ENCODE measurements at places on chromosomes 12 and 14.

- no peak for DNase-seq
These were observed 332.1 kb downstream of the NELL2 start for GRCh38 chr12:44544018-44544417.

GRCh38 chr14:61539631-61540030, 155.7 kb upstream of the HIF1A start:
- no peak for DNase-seq

DNA sequence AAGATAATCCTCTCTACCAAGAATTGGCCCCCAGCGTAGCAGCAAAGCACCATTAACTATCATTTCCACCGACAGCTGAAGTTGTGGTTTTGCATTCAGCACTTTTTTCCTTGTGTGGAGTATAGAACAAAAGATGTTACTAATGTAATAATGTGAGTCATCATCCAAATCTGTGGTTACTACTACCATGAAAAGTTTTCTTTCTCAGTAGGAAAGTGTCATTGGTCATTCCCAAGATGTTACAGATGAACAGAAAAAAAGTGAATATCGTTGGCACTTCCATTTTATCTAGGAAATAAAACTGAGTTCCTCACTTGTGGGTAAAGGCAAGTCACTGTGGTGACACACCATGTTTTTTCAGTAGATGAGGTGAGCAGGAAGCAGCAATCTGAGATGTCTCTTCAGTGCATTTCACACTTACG, 30.3 kb upstream of the IFNG start:
- DNase-seq, result peak; percentile 30

GRCh38 chr14:24514209-24514608, 6.1 kb upstream of the CMA1 start:
- DNase-seq, result no peak

DNA sequence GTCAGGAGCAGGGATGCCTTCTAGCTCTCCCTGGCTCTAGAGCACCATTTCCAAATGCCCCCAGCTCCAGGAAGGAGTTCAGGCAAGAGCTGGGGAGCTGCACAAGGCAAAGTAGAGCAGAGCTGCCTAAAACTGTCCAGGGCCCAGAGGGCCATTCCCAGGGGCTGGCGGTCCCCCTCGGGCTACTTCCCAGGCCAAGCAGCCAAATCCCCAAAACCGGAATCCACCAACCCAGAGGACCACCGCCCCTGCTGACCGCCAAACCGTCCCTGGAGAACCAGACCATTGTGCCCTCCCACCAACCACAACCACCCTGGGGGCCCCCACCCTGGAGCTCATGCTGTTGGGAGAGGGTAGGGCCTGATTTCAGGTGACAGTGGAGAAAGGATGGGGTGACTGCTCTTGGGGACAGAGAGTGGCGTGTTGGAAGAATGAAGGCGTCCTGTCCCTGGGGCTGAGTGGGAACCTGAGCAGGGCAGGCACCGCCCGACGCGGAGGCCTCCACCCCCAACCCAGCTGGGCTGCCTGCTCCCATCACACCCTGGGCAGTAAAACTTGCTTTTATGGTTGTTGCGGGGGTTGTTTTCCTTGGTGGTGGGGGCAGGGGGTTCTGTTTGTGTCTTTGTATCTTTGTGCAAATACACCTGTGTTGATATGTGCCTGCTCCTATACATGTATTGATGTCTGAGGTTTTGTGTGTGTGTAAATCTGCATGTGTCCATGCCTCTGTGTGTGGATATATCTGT, 24.0 kb upstream of the KRT78 start:
- DNase-seq, result no peak

DNA sequence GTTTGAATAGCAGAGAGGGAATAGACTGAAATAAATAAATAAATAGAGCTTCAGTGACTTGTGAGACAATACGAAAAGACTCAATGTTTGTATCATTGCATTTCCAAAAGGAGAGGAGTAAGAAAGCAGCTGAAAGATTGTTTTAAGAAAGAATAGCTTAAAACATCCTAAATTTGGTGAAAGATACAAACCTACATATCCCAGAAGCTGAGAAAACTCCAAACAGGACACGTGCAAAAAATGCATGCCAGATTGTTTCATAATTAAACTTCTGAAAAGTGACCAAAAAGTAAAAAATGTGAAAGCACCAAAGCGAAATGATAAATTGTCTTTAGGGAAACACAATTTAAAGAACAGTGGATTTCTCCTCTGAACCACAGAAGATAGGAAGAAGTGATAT, 711.0 kb downstream of the AACS start:
- DNase-seq, result no peak

- DNase-seq, result no peak
These were observed 21.4 kb downstream of the ACVR1B start for GRCh38 chr12:51972849-51973273.

All from skeletal muscle cell (primary cell).